Foreskin keratinocyte (primary cell): ENCODE measurements at places on chromosomes 12 and 14.

DNA sequence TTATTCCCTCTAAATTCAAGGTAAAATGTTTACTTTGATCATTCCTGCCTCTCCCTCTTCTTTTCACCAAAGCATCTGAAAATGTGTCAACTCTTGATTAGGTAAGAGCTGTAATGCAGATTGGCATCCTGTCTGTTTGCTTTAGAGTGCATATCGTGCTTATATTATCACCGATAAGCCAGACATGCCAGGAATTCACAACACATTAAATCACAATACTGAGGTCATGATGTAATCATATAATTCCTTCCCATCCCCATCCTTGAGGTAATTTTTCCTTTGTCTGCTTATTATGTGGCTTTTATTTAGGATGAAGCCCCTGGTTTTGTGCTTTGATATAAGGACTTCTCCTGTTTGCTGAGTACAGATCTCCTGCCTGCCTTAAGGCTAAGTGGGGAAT is 10.2 kb downstream of the DDX47 start:
- no peak for DNase-seq

- no peak for DNase-seq
Measured at GRCh38 chr12:128920468-128920867, 67.2 kb downstream of the GLT1D1 start.

- peak; percentile 73 for DNase-seq
Measured at GRCh38 chr12:84856156-84856900, 56.3 kb downstream of the SLC6A15 start.

- DNase-seq, result no peak
Measured at GRCh38 chr14:68193970-68194681, 374.5 kb downstream of the RAD51B start.

- DNase-seq, result no peak
Measured at GRCh38 chr14:101715210-101716076, 46.1 kb upstream of the PPP2R5C start.
